ENCODE measurements at places on chromosomes 2 and 18.

DNA sequence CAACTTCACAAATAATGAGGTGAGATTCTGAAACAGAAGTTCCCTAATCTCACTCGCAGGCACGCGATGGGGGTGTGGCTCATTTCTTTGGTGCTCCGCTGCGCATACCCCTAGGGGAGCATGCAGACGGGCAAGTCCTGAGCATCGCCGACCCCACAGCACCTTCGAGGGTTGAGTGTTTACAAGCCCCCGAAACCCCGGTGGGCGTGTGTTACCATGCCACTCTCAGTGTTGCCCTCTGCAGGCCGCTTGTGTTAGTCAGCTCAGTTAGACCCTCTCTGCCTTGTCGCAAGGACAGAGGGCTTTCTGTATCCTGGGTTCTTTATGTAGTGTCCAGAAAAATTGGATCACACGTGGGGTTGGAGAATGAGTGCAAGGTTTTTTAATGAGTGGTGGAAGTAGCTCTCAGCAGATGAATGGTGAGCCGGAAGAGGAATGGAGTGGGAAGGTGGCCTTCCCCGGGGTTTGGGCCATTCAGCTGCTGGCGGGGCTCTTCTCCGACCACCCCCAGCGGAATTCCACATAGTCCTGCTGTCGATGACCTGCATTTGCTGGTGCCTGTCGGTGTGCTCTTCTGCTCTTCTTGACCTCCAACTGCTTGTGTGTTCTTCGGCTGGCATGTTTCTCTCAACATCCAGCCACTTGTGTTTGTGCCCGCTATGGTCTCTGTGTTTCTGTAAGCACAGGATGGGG, 191.3 kb downstream of the RPRM start:
- DNase-seq: peak; percentile 50

DNA sequence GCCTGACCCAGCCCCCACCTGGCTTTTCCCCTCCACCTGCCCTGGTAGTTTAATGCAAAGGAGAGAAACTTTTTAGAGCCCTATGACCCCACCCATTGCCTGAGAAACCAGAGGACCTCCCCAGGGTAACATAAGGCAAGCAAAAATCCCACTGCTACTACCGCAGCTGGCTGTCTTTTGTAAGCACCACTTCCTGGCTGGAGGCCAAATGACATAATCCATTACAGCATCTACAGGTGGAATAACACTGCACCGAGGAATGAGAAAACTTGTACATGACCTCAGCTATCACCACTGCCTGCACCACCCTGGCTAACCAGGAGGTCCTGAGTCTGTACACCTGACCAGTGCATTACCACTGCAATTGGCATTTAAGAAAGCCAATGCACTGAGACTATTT, 149.6 kb upstream of the GALNT5 start:
- DNase-seq: no peak

DNA sequence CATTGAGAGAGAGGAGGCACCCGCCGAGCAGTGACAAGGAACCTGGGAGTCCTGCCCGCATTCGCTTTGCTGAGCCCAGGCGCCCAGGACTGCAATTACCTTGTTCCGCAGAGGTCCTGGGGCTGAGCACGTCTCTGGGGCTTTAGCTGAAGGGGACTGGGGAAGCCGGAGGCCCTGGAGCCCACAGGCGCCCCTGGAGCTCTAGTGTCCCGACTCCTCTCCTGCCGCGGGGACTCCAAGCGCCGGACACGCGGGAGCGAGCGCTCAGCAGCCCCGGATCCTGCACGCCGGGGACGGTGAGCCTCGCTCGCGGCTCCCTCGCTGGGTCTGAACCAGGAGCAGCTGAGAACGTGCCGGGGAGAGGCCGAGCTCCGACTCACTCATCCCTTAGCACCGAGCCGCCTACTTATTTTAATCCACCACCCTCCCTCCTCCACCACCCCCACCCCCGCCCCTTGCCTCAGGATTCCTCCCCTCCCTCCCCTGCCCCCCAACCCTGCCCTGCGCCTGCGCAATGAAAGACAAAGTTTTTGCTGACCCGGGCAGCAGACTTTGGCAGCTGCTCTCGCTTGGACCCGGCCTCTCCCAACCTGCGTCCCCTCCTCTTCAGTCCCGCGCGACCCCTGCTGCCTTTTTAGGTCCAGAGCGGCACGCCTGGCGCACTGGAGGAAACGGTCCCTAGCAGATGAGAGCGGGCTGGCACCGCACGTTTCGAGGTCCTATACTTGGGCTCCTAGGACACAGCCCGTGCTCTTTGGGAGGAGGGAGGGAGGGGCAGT, at the start of gene OSR1:
TSS of gene OSR1 (minus strand) at position 382 of the 779 bp plus-strand sequence. CDS start 4,818 bp downstream, outside the sequence.
- DNase-seq: peak; percentile 49

GRCh38 chr2:138329591-138329990, 172.0 kb upstream of the SPOPL start:
- no peak for DNase-seq

DNA sequence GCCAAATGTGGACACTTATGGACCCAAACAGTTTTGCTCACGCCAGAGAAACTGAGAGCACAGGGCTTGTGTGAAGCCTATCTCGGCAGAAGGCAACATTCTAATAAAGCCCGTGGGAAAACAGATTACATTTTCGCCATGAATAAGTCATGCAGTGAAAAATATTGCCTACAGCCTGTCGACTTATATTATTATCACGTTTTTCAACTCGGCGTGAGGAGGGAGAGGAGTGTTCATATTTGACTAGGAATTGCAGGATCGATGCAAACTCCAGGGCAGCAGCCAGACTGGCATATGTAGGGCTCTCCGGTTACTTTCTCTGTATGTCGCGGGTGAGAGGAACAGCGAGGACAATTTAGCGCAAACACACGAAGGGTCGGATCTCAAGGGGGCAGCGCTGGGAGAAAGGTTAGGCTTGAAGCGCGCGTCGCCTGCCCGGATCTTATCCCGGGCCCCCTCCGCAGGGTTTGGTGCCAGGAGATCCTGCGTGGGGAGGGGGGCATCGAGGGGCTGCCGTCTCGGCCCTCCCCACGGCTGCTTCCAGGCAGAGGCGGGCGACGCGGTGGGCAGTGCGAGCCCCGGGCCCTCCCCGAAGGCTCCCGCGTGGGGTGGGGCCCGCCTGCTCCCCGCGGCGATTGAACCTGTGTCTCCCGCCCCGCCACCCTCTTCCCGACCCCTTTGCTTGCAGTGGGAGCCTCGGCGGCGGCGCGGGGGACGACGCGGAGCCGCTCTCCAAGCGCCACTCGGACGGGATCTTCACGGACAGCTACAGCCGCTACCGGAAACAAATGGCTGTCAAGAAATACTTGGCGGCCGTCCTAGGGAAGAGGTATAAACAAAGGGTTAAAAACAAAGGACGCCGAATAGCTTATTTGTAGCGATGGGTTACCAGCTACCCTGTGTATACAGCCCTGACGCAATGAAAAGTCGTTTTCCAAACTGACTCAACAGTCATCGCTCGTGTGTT, 4.4 kb downstream of the ADCYAP1 start:
- peak; percentile 6 for DNase-seq

Data from activated CD4-positive, alpha-beta T cell treated with anti-CD3 and anti-CD28 coated beads for 36 hours (primary cell).